ENCODE measurements at places on chromosomes 1 and 21.

- no peak for DNase-seq
These were observed 44.6 kb downstream of the WDR4 start for GRCh38 chr21:42834726-42835191.

DNA sequence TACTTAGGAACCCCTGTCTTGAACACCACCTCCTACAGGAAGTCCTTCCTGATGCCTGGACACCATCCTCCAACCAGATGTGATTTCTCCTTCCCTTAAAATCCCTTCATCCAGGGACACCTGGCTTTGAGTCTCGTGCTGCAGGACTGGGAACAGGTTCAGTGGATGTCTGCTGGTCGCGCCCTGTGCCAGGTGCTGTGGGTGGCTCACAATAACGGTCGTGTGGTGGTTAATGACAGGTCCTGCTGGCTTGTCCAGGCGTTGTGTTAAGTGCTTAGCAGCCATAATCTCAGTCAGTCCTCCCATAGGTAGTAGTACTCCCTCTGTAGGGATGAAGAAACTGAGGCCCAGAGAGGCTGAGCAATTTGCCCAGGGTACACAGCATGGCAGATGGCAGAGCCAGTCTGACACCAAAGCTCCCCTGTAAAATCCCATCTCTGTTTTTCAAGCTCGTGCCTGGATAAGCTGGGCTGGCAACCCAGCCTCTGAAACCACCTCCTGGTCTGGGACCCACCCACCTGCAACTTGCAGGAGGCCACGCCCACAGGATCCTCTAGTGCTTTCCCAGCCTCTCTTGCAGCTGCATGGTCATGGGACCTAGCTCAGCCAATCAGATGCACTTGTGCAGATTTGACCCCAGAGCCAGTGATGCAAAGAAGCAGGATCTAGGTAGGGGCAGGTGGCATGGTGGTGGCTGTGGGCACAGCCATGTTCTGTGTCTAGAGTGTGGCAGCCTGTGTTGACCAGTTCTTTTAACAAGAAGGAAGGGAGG is 106.0 kb upstream of the IFFO2 start:
- no peak for DNase-seq

GRCh38 chr1:165365341-165365740 is 8.8 kb upstream of the LMX1A start:
- DNase-seq: peak; percentile 13

DNA sequence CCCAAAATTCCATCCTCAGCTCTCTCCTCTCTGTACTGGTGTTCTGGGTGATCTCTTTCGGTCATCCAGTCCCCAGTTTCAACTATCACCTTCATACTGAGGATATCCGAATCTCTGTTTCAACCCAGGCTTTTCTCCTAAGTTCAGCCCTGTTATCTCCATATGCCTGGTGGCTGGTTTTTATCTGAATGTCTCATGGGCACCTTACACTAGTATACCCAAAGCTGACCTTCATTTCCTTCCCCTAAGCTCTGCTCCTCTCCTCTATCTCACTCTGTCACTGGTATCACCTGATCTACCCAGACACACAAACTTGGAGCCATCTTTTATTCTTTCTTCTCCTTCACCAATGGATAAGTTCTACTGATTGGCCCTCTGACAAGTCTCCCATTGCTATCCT is 53.0 kb downstream of the LRRC71 start:
- DNase-seq: no peak

DNA sequence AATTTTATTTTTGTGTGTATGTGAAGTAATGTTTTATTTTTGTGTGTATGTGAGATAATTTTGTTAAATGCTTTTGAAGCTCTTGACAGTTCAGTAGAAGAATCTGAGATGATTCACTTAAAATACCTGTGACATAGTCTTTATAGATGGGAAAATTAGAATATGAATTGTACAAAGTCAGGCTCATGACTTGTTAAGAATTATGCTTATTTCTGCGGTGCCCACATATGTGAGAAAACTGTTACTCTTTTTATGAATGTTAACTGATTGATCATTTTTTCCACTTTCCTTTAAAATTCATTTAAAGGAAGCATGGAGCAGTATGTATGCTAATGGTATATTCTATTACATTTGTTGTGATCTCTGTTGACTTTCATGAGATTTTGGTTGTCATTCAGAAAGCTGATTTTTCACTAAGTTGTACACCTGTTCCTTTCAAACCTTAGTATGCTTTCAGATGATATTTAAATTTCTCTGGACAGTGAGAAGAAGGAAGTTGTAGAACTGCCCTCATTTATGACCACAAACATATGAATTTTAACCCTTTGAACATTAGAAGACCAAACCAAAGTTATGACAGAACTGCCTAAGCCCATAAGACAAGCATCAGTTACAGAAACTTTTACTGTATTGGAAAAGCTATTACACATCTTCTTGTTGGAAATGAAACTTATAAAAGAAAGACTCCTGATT is 110.1 kb downstream of the POU2F1 start:
- DNase-seq: no peak

DNA sequence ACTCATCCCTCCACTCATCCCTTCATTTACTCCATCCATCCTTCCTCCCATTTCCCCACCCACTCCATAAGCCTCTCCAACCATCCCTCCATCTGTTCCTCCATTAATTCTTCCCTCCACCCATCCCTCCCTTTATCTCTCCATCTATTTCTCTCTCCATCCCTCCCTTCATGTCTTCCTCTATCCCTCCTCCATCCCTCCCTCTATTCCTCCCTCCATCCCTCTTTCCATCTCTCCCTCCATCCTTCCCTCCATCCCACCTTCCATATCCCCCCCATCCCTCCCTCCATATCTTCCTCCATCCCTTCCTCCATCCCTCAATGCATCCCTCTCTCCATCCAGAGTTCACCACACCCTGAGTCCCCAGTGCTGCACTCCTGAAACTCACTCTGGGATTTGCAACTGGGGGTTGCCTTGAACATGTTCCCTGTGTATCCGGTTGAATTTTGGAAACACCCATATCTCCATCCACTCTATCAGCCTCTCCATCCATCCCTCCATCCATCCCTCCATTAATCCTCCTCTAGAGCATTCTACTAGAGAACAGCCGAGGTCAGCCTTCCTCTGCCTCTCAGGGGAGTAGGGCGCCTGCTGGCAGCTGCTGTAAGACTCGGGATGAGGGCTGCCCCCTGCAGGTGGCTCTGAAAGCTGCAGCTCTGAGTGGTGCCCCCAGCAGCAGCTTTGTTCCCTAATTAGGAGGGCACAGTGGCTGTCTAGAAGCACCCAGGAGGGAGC is 39.4 kb downstream of the ABCG1 start:
- DNase-seq: peak; percentile 34

DNA sequence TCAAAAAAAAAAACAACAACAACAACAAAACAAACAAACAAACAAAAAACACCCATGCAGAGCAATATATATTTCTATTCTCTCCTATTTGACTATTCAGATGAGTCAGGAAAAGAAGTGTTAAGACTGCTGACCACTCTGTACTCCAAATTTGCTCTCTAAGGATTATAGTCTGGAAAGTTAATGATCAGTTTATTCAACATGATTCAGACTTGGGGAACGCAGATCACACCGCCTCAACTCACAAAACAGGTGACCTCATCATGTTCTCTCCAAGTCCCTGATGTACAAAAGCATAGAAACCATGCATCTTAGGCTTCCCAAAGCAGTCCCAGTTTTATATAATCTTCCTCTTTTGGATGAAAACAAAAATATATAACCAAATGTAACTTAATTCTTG is 51.9 kb upstream of the PRRC2C start:
- DNase-seq: peak; percentile 80

GRCh38 chr1:219883400-219884332 is 44.7 kb downstream of the SLC30A10 start:
- DNase-seq: no peak

GRCh38 chr1:16215882-16216753 is 3.7 kb upstream of the ARHGEF19 start:
- no peak for DNase-seq

GRCh38 chr1:203250911-203251310 is 21.4 kb upstream of the CHIT1 start:
- no peak for DNase-seq

GRCh38 chr1:234701737-234702341 is 91.9 kb upstream of the IRF2BP2 start:
- no peak for DNase-seq

DNA sequence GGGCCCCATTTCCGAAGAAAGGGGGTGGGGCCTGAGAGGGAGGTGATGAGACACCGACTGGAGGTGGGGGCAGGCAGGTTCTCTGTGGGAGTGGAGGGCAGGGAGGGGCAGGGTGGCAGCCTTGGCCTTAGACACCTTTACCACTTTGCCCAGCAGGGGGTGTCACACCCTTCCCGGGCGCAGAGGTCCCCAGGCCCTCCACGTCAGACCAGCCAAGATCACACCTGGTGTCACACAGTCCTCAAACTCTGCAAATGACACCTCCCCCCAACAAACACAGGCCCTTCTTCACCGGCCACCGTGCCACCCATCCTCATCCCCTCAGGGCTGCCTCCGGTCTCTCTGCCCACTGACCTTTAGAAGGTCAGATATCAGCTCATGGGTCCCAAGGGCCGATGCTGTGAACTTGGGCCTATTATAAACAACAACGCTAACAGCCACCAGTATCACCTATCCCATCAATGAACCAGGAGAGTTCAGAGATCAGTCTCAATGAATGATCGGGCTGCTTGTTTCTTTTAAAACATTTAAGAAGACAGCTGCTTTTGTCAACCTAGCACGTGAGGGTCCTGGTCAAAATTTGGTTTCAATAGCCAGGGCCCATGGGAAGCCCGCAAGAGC is 103.9 kb downstream of the CASZ1 start:
- DNase-seq: peak; percentile 24

- DNase-seq: no peak
These were observed 194.0 kb upstream of the SGIP1 start for GRCh38 chr1:66339944-66340343.

DNA sequence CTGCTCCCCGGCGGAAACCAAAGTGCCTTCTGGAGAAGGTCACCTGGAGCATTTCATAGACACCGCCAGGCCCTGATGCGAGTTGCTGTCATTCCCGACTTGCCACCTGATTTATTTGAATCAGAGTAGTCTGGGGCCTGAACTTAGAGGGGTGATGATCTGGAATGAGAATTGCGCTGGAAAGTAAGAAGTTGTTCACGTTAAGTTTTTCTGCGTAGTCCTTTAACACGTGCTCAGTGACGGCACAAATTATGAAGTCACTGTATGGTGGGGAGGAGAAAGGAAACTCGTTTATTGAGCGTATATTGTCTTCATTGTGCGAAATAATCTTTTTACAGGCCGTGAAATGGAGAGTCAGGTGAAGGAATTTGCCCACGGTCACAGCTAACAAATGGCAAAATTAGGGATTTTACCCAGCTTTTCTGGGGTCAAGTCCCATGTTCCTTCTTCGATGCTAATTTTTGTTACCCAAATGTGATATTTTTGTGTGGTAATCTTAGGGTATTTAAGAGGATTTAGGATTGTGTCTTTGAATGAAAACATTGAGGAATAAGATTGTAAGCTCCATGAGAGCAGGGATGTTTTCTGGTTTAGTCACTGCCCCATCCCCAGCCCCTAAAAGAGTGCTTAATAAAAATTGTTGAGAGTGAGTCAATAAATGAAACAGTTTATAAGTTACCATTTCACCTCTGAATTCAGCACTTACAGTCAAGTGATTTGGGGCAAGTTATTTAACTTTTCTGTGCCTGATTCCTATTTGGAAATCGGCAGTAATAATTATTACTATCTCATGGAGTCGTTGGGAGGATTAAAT is 46.4 kb upstream of the NBL1 start:
- peak; percentile 34 for DNase-seq

GRCh38 chr1:207021139-207021861 is 11.3 kb downstream of the C1orf116 start:
- DNase-seq: peak; percentile 82

GRCh38 chr1:234474375-234474774 is 4.6 kb downstream of the TARBP1 start:
- no peak for DNase-seq

- no peak for DNase-seq
These were observed 79.0 kb downstream of the GALNT2 start for GRCh38 chr1:230145953-230146476.

DNA sequence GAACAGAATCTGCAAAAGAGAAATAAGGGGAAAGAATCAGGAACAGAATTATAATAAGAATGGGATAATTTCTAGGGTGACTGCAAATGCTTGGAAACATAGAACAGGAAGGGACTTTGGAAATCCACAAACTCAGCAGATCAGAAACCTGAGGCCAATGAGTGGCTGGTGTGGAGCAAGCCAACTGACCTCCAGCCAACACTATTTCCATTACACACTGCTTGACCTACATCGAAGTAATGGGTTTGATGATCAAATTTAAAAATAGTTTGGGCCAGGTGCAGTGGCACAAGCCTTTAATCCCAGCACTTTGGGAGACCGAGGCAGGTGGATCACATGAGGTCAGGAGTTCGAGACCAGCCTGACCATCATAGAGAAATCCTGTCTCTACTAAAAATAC is 284.9 kb downstream of the GRIK1 start:
- DNase-seq: no peak

DNA sequence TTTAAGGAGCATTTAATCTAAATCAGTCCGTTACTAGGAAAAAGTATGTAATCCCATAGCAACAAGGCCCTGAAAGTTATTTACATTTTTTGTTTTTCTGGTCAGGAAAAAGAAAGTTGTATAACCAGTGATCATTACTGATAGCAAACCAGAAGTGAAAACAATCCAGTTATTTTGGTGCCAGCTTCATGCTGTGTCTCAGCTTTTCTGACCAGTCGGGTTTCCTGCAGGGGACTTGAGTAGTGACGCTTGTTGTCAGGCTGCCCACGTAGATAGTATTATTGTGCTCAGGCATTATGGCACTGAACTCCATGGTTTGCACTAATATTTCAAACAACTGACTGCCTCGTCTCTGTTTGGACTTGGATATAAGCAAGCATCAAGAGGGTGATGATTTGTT is 55.2 kb downstream of the SASS6 start:
- DNase-seq: no peak

DNA sequence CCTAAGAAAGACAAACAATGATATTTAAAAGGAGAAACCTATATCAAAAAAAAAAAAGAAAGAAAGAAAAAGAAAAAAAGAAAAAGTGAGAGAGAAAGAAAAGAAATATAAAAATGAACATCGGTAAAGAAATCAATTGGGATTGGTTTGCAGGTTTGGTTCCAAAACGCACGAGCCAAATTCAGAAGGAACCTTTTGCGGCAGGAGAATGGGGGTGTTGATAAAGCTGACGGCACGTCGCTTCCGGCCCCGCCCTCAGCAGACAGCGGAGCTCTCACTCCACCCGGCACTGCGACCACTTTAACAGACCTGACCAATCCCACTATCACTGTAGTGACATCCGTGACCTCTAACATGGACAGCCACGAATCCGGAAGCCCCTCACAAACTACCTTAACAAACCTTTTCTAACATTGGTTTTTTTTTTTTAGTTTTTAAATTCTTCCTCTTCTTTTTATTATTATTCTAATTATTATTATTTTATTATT is 11.7 kb downstream of the LHX9 start:
- no peak for DNase-seq

GRCh38 chr1:116817582-116818064 is 63.4 kb downstream of the CD2 start:
- peak; percentile 72 for DNase-seq

- DNase-seq: no peak
These were observed 2.0 kb downstream of the PCP4 start for GRCh38 chr21:39869141-39869818.
